ENCODE measurements at places on chromosomes 4 and X.

DNA sequence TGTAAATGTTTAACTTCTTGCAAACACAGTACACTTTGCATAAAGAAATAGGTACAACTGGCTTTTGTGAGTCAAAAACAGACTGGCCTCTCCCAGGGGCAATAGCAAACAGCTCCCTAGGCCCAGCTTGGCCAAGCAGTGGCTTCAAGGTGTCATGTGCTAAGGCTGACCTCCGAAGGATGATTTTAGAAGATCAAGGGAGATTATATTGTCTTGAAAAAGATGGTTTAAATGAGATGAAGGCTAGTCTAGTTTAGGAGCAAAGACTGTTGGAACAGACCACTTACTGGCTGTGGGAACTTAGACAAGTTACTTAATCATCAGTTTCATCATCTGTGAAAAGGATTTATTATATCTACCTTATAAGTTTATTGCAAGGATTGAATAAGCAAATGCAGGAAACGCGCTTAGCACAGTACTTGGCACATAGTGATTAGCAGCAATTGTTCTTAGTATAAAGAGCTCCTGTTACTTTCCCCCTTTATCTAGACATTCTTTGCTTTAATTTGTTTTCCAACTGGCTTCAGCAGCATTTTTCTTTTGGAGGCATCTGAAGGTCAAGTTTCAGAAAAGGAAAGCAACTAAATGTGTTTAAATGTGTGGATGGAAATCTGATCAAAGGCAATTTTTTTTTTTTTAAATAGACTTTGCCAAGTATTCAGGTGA is 17.2 kb downstream of the ANXA3 start:
- DNase-seq, result no peak

GRCh38 chr4:26558166-26558895 is 25.6 kb upstream of the TBC1D19 start:
- DNase-seq, result no peak

GRCh38 chr4:163540977-163541376 is 46.5 kb downstream of the TMA16 start:
- DNase-seq, result no peak

DNA sequence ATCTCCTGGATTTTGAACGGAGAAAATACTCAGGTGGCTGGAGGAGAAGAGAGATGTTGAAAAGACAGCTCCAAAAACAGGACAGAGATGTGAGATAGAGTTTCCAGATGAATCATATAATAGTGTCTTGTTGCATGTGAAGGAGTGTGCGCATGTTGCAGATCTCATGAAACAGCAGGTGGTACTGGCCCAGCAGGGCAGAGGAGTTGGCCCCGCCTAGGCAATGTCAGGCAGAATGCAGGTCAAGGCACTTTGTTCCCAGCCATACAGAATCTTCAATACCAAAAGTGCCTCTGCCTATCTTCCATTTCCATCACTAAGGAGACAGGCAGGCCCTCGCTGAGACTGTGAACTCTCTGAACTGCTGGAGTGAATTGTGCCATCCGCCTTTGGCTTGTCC is 63.9 kb upstream of the FAT1 start:
- no peak for DNase-seq

- DNase-seq, result no peak
These were observed 8.9 kb downstream of the FAT4 start for GRCh38 chr4:125323654-125324053.

GRCh38 chrX:39406799-39407198 is 605.5 kb downstream of the MID1IP1 start:
- no peak for DNase-seq

GRCh38 chr4:10673817-10674369 is 10.7 kb downstream of the CLNK start:
- DNase-seq, result no peak

DNA sequence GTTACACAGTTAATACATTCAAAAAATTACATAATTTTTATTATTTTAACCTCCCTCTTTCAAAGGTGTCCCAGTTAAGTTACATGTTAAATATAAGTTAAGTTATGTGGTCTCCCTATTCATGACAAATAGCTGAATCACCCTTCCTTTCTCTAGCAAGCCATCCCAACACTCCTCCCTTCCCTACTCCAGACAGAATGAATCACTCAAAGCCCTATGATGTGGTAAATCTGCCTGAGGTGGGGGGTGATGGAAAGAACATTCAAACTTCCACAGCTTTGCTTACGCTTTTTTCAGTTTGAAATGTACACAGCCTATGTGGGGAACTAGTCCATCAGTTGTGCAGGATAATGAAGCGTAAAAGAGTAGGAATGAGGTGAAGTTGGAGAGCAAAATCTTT is 90.2 kb downstream of the CXCL13 start:
- DNase-seq, result no peak

GRCh38 chr4:149176039-149176438 is 639.6 kb downstream of the IQCM start:
- no peak for DNase-seq

DNA sequence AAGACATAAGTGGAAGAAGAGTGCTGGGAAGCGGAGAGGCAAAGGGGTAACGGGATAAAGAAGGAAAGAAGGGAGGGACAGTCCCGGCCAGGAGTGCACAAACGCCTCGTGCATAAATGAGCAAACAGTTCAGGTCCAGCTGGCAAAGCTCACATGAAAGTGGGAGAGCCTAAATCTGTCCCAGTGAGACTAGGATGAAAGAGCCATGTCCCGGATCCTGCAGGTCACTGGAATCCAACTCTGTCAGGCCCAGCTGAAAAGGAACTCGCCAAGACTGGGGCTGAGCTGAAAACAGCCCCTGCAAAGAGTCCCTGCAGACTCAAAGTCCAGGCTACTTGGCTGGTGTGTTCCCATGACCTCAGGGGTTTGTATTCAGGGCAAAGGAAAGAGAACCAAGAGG is 38.0 kb upstream of the CRMP1 start:
- DNase-seq, result no peak

- DNase-seq, result peak; percentile 59
These were observed 25.5 kb downstream of the SCD5 start for GRCh38 chr4:82773057-82773456.

- DNase-seq, result no peak
These were observed 153.3 kb upstream of the LNX1 start for GRCh38 chr4:53744446-53745160.

GRCh38 chrX:53685711-53686110 is 808 bp downstream of the HUWE1 start:
- no peak for DNase-seq

DNA sequence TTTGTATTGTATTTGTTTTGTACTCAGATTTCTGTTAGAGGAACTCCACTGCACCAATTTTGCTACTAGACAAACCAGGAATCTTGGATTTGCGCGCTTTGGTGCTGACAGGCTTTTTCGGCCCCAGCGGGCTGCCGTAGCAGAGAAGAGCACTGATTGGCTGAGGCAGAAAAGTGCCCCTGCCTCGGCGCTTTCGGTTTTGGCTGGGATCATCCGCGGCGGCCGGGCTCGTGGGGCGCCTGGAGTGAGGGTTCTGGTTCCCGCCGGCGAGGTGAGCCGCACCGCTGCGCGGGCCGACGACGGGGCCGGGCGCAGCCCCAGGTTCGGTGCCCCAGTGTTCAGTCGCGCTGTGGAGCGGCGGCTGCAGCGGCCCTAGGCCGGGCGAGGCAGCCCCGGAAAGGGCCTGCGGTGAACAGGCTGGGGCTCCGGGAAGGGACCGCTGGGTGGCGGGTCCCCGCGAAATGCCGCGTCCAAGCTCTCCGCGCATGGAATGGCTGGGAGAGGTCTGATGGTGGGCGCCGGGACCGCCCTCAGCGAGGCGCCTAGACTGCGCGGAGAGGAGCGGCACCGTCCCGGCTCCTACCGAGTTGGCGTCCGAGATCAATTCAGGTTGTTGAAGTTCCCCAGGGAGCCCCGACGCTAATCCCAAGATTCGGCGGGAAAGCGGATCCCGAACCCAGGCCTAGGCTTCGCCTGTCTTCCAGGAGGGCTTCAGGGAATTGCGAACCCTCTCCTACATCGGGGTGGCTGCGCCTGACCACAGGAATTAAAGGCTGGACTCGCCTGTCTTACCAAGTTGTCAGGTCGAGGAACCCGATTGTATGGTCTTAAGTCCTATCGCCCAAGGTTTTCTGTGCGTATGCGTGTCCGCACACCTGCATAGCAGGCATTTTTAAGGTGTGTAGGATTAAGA is at the start of gene LSM6:
Gene LSM6 (plus strand): TSS at position 178 of the 913 bp plus-strand sequence. CDS start 7,204 bp downstream, outside the sequence.
- peak; percentile 88 for DNase-seq

DNA sequence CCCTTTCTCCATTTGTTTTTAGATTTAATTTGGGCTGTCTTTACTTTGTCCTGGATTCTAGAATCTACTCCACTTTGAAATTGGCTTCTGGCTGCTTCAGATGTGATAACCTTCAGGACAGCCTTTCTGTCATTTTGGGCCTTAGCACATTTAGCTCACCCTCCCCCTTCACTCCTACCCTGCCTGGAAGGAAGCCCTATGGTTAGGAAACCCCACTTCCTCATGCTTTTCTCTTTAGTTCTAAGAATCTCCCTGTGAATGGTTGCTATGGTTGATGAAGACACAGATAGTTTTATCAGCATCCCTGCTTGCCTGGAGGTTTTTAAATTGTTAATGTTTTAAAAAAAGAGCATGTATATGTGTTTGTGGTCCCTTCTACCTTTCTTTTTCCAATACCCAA is 100.7 kb upstream of the PTPN13 start:
- no peak for DNase-seq

DNA sequence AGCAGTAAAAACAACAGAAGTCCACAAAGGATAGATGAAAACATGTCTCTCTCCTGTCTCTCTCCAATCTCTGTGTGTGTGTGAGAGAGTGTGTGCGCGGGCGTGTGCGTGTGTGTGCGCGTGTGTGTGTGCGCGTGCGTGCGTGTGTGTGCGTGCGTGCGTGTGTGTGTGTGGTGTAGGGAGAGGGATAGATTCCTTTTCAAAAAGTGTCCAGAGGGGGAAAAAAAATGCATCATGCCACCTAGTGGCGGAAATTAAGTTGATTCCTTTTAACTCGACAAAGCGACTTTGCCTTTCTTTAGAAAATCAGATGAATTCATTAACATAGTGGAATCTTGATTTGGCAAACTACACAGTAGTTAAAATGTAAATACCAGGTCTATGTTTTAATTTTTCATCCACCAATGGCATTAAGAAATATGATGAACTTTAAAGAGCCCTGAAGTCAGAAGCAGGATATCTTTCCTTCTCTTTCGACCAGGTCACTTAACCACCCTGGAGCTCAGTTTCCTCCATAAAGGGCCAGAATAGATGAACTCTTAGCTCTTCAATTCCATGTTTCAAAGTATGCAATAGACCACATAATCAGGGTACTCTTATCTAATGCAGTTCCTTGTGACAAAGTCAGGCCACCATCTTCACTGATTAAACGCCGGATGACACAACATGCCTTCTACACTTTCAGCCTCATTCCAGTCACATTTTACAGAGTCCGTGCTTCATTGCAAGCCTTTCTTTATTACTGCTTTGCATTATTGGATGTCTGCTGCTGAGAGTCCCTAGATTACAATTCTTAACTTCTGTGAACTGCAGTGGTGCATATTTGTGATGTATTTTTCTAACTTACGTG is 162.8 kb downstream of the FBXO8 start:
- DNase-seq, result no peak

DNA sequence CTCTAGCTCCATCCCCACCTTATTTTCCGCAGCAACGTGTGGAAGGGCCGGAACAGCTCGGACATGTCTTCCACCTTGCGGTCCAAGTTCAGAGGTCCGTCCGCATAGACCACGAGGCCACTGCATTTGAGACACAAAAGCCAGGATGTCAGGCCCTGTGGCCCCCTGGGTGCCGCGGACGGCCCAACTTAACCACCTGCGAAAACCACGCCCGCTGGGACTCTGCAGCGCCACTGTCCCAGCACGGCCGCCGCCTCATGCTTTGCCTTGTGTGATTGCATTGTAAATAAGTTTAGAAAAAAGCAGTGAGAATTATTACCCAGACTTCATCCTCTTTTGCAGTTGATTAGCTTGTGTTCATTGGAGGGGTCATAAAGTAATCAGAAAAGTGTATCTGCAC is 58.2 kb upstream of the MXD4 start:
- no peak for DNase-seq

DNA sequence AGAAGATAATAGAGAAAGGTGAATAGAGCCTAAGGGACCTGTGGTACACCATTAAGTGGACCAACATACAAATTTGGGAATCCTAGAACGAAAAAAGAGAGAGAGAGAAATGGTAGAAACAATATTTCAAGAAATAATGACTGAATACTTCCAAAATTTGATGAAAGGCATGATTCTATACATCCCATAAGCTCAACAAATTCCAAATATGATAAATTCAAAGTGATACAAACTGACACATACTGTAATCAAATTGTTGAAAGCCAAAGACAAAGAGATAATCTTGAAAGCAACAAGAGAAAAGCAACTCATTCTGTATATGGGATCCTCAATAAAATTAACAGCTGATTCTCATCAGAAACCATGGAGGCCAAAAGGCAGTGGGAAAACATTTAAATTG is 20.6 kb upstream of the ZC4H2 start:
- no peak for DNase-seq

DNA sequence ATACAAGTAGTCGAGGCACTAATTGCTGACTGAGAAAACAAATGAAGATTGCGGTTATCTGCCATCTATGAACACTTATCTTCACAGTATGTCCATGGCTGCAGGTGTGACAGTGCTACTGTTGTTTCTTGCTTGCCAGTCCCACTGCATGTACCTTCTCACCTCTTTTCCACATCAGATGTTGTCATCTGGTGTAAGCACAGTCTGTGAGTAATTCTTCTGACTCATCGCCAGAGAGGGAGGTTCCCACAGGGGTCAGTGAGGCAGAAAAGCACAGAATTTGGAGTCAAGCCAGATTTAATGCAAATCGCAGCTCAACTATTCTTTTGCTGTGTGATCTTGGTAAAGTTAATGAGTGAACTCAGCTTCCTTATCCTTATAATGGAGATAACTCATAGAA is 144.4 kb downstream of the GLRA2 start:
- no peak for DNase-seq

DNA sequence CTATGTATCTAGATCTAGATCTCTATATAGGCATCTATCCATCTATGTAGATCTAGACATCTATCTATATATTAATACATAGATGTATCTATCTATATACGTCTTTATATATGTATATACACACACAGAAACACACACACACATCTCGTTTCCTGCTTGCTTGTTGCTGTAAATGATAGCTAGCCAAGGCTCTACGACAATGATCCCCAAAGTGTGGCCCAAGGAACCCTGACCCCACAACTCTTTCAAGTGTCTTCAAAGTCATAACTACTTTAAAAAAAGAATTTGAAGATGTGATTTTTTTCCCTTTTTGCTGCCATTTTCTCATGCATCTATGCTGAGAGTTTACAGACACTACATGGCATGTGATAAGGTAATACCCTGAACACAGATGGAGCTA is 28.8 kb downstream of the GYG2 start:
- DNase-seq, result no peak

DNA sequence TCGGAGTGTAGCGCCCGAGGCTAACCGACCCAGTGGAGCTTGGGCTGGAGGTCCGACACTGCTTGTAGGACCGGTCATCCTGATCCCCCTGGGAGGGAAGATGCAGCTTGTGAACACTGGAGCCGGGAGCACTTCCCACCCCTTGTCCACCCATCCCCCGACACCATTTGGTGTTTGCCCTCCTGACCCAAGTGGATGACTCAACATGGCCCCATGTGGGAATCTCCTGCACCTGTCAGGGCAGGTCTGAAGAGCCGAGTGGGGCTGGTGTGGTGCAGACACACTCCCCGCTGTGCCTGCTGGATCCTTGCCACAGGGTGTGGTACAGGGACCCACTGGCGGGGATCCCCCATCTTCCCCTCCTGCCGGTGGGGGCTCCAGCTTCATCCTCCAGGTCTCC is 90.0 kb upstream of the AFAP1 start:
- DNase-seq, result no peak

GRCh38 chrX:82412858-82413257 is 1095.2 kb upstream of the POU3F4 start:
- DNase-seq, result no peak

- no peak for DNase-seq
These were observed 1905.4 kb downstream of the C4orf33 start for GRCh38 chr4:131001371-131001770.
